ENCODE measurements at places on chromosomes 6 and 20. TPM values are rescaled to one million over a fixed set of nuclear protein-coding genes. Genes with fewer than 3 reads are reported as not detected.

Gene RAB44
- not detected for total RNA-seq

Gene FAM83D
- total RNA-seq = 12.6 TPM

DNA sequence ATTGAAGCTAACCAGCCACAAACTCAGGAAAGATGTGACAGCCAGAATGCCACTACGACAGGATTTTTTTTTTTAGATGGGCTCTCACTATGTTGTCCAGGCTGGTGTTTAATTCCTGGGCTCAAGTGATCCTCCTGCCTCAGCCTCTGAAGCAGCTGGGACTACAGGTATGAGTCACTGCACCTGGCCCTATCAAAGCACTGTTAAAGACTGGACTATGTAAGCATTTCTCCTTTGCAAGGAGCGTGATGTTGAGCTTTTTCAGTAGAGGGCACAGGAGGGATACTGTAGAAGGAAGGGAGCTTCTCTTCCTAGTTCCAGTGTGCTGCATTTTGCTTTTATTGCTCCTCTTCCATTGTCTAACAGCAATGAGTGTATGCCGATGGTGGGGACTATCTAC is 35.8 kb downstream of the ZBTB9 start:
- no peak for DNase-seq

DNA sequence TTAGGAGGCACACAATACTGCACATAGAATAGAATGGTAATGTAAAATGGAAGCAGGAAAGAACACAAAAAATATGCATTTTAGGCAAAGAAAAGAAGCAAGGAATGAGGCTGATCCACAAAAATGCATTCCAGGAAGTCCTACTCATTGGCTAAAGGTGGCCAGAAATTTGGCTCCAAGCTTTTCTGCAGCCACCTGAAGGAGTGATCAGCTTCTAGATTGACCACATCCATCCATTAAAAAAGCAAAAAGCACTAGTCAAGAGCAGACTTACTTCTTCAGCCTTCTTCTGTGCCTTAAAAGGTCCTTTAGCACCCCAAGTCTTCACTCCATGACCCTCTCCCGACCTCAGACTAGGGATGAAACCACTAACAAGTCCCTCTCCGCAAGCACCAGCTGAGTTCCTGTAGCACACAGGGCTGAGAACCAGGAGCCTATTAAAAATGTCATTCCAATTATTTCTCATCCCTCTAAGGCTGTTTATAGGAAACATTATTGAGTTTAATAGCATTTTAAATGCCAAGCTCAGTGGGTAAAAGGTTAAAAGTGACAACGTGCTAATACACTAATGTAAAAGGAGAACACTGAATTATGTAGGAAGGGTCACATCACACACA is 36.5 kb downstream of the TRAM2 start:
- DNase-seq = no peak

All from activated CD8-positive, alpha-beta T cell treated with anti-CD3 and anti-CD28 coated beads for 36 hours (primary cell).